Gastroesophageal sphincter (tissue), 4 donors: ENCODE measurements at places on chromosomes 3 and 15.

DNA sequence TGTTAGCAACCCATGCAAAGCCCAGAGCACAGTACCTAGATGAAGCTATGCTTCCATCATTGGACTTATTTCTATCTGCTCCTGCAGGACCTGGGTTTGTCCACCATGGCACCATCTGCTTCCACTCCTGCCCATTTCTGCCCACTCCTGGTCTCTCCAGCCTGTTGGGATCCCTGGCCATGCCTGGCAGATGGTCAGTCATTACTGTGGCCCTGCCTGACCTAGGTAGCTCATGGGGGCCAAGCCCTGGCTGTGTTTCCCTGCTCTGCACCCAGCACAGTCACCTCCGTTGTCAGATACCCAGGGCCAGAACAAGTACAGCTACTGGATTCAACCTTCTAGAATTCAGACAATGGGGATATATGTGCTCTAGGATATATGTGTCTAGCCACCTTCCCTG is 185.8 kb upstream of the TLE3 start:
- no peaks in the 10 kb centered on the region for H3K27me3 ChIP-seq
- no peak overlapping the region for H3K4me3 ChIP-seq
- H3K36me3 ChIP-seq, result no peaks in the 10 kb centered on the region
- H3K4me1 ChIP-seq, result peaks cover 21% of the 10 kb centered on the region
- H3K27ac ChIP-seq, result no peak overlapping the region
- ATAC-seq, result no peak

- H3K4me1 ChIP-seq, result no peaks in the 10 kb centered on the region
- no peaks in the 10 kb centered on the region for H3K27me3 ChIP-seq
- H3K27ac ChIP-seq, result no peak overlapping the region
- H3K36me3 ChIP-seq, result no peaks in the 10 kb centered on the region
- no peak overlapping the region for H3K4me3 ChIP-seq
Measured at GRCh38 chr15:101064795-101065569, 145.8 kb downstream of the LRRK1 start.

- no peaks in the 10 kb centered on the region for H3K36me3 ChIP-seq
- H3K4me1 ChIP-seq, result no peaks in the 10 kb centered on the region
- H3K4me3 ChIP-seq, result no peak overlapping the region
- H3K27me3 ChIP-seq, result no peaks in the 10 kb centered on the region
Measured at GRCh38 chr3:150110097-150110496, 139.4 kb upstream of the PFN2 start.

DNA sequence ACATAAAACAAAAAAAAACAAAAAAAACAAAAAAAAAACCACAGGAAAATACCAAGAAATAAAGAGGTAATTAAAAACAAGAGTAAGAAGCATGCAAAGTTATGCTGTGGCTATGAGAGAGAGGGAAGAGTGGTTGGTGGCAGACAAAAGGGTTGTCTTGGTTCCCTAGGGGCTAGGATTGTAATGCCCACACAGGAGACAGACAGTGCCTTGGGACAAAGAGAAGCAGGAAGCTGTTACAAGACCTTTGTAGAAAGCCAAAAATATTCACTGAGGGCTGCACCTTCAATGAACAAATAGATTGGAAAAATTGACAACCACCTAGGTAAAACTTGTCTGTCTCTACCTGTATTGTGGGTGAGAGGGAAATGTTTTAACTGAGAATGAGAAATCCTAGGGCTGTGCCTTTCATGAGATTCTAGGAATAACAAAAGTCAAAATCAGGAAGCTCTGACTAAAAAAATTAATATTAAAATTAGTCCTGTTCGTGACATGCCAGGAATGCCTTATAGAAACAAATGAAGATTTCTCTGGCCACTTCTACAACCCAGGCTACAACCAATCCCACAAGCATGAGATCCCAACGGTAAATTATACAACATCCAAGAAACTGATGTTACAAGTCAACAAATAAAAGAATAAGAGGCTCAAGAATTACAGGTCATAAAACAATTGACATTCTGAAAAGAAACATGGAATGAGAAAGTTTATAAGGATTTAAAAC is 45.0 kb upstream of the PRICKLE2 start:
- H3K36me3 ChIP-seq, result no peaks in the 10 kb centered on the region
- H3K4me3 ChIP-seq, result no peak overlapping the region
- no peak for ATAC-seq

- H3K36me3 ChIP-seq, result no peaks in the 10 kb centered on the region
- no peak for ATAC-seq
- no peak overlapping the region for H3K27ac ChIP-seq
- H3K4me1 ChIP-seq, result peaks cover 5% of the 10 kb centered on the region
- H3K27me3 ChIP-seq, result peaks cover 13% of the 10 kb centered on the region
- H3K4me3 ChIP-seq, result no peak overlapping the region
Measured at GRCh38 chr15:90654233-90655136, 62.7 kb upstream of the BLM start.

DNA sequence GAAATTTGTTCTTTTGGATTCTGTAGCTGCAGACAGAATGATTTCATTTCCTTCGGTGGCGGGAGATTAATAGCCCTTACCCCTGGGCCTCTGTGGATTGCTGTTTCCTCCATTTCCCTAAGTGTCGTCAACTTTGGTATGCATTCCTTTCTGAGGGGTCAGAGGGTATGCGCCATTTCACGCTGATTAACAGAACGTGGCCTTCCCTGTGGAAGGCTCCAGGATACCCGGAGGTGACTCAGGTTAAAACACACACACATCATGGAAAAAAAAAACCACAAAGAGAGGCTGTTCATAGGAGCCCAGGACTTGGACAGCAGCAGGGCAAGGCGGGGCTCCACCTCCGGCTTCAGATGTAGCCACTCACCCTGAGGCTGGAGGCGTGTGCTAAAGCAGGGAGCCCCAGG is 51.9 kb downstream of the EPHB1 start:
- no peak overlapping the region for H3K27ac ChIP-seq
- no peaks in the 10 kb centered on the region for H3K27me3 ChIP-seq
- ATAC-seq, result peak; percentile 44
- H3K4me1 ChIP-seq, result peaks cover 7% of the 10 kb centered on the region

DNA sequence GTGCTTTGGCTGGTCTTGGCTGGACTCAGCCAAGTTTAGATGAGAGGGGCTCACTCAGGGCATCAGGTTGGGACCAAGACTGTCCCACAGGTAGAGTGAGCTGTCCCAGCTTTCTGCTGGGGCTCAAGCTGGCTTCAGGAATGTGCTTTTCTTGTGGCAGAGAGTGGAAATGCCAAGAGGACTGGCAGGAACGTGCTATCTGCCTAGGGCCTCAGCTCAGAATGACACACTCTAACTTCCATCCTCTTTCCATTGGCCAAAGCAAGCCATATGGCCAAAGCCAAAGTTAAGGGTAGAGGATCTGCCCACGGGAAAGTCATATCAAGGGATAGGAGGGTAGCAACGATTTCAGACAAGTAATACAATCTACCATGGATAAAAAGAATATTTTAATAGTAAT is 178.8 kb downstream of the ABHD5 start:
- no peaks in the 10 kb centered on the region for H3K4me1 ChIP-seq
- H3K4me3 ChIP-seq, result no peak overlapping the region

DNA sequence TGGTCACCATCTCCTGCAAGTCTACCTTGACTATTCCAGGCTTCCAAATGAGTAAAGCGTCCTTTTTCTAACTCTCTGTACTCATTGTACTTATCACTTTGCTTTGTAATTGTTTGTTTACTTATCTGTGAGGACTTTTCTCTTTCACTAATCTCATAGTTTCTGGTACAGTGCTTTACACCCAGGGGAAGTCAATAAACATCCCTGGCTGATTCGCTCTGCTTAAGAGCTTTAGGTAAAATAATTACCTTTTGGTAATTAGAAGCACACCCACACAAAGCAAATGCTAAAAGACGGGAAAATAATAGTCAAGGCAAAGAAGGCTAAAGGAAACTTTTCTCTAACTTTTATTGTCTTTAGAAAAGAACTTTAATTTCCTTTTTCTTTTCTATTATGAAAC is 466.9 kb upstream of the ROBO1 start:
- no peaks in the 10 kb centered on the region for H3K36me3 ChIP-seq
- H3K27ac ChIP-seq, result no peak overlapping the region
- no peak overlapping the region for H3K4me3 ChIP-seq
- H3K4me1 ChIP-seq, result no peaks in the 10 kb centered on the region

- H3K4me3 ChIP-seq, result peak overlapping the region; percentile 61
- H3K4me1 ChIP-seq, result peaks cover 25% of the 10 kb centered on the region
- peak; percentile 67 for ATAC-seq
- H3K27ac ChIP-seq, result peak overlapping the region; percentile 61
- no peaks in the 10 kb centered on the region for H3K27me3 ChIP-seq
Measured at GRCh38 chr15:48962662-48963523, 826 bp downstream of the SHC4 start.

- H3K4me3 ChIP-seq, result peak within 1 kb of the TSS; percentile 72
- peaks cover 7% of the 10 kb centered on the region for H3K4me1 ChIP-seq
- no peaks in the 10 kb centered on the region for H3K36me3 ChIP-seq
Measured at GRCh38 chr3:152834776-152835600, at the start of gene P2RY1. Gene P2RY1, plus strand, starts transcription at chr3:152835131. Its CDS starts 652 bp downstream, at chr3:152835783.

DNA sequence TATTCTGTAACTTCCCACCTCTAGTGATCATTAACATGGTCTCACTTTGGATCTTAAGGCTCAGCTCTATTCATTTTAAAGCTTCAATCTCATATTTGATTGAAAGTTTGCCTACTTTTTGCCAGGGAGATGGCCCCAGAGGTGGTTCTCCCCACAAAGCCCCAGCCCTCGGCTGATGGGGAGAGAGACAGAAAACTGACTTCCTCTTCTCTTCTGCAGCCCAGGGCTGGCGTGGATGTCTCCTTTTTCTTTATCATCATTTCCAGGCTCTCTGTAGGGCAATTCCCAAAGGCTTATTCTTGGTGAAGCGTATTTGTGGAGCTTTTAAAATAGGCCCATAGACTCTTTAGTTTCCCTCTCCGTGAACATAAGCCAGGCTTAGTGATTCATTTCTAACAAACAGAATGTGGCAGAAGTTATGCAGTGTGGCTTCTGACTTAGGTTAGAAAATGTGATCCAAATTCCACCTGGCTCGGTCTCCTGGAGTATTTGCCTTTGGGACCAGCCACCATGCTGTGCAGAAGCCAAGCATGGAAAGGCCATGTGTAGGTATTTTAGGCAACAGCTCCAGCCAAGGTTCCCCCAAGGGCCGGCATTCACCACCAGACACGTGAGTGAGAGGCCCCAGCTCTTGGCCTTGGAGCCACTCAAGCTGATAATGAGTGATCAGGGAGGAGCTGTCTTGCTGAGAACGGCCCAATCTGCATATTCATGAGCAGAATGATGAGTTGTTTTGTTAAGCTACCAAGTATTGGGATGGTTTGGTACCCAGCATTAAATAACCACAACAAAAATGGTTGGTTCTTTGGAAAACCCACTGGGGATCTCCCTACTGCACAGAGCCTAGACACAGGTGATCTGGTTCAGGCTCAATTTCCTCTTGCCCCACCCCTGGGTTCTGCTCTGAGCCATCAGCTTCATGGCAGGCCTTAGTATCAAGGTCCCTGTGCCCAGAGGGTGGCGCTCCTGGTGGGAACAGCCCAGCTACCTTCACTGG is 353.2 kb upstream of the PROK2 start:
- no peak overlapping the region for H3K4me3 ChIP-seq
- H3K4me1 ChIP-seq, result no peaks in the 10 kb centered on the region
- no peak overlapping the region for H3K27ac ChIP-seq
- no peaks in the 10 kb centered on the region for H3K36me3 ChIP-seq
- no peak for ATAC-seq
- H3K27me3 ChIP-seq, result no peaks in the 10 kb centered on the region

DNA sequence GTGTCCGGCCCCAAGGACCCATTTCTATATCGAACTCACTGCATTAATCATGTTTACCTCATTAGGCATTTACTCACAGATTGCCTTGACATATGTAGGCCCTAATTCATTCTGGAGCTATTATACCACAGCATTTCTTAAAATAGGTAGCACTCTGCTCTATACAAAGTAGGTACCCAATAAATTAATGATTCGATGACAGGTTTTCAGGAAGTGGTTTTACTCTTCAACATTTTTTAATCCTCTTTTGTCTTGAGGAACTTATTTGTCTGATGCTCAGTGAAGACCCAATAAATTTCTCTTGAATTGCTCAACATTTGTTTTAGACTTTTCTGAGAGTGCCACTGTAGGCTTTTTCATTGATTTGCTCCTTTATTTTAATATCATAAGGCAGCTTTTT is 12.1 kb downstream of the TGFBR2 start:
- H3K4me1 ChIP-seq, result peaks cover 30% of the 10 kb centered on the region
- H3K27me3 ChIP-seq, result no peaks in the 10 kb centered on the region
- H3K36me3 ChIP-seq, result peaks cover 8% of the 10 kb centered on the region
- ATAC-seq, result no peak

- H3K27ac ChIP-seq, result no peak overlapping the region
- ATAC-seq, result no peak
- H3K27me3 ChIP-seq, result no peaks in the 10 kb centered on the region
- H3K4me1 ChIP-seq, result no peaks in the 10 kb centered on the region
- H3K36me3 ChIP-seq, result peaks cover 11% of the 10 kb centered on the region
Measured at GRCh38 chr15:99310745-99311144, 59.5 kb downstream of the LRRC28 start.

DNA sequence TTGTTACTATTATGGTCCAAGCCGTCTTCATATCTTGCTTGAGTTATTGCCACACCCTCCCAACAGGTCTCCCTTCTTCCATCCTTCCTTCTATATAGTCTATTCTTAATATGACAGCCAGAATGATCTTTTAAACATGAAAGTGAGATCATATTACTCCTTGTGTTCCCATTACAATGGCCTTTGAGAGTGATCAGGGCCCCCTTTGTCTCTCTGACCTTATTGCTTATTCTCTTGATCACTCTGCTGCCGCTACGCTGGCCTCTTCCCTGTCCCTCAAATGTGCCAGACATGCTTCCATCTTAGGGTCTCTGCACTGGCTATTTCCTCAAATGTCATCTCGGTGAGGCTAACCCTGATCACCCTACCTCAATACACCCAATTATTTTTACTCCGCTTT is 38.1 kb downstream of the UBE2E2 start:
- no peaks in the 10 kb centered on the region for H3K36me3 ChIP-seq
- ATAC-seq, result no peak
- H3K4me3 ChIP-seq, result no peak overlapping the region
- no peaks in the 10 kb centered on the region for H3K4me1 ChIP-seq

DNA sequence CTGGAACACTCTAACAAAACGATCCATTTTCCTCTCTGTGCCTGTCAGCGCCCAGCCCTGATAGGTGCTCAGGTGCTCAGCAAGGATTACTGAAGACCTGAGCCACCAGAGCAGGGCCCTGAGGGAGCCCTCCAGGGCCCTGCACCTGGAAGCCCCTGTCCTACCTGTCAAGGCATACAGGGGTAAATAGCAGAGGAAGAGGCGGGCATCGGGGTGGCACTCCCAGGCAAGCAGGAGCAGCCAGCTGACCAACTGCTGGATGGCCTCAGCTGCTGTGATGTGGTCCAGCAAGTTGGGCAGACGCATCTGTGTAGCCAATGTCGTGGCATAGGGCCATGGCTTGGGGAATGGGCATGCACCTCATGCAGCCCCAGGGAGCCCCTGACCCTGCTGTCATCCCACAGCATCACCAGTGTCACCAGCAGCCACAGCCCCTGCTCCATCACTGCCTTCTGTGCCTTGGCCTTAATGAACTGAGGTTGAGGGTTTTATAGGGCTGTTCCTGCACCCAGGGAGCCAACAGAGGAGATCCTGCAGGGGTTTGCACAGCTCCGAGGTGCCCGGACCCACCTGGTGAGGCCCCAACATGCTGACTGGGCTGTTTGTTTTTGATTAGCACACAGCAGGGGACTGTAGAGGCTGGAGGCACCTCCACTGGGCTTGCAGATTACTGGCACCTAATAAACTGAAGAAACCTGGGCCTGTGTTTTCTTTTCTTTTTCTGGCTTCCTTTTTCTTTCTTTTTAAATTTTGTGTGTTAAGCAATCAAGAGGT is 7.9 kb upstream of the WDR6 start:
- no peaks in the 10 kb centered on the region for H3K4me1 ChIP-seq
- ATAC-seq, result no peak
- H3K36me3 ChIP-seq, result no peaks in the 10 kb centered on the region
- H3K4me3 ChIP-seq, result no peak overlapping the region
- no peak overlapping the region for H3K27ac ChIP-seq

- no peaks in the 10 kb centered on the region for H3K36me3 ChIP-seq
- H3K27ac ChIP-seq, result no peak overlapping the region
- H3K4me3 ChIP-seq, result no peak overlapping the region
Measured at GRCh38 chr3:34777386-34777785, 861.9 kb upstream of the ARPP21 start.
